ENCODE measurements at places on chromosomes 16 and 17.

DNA sequence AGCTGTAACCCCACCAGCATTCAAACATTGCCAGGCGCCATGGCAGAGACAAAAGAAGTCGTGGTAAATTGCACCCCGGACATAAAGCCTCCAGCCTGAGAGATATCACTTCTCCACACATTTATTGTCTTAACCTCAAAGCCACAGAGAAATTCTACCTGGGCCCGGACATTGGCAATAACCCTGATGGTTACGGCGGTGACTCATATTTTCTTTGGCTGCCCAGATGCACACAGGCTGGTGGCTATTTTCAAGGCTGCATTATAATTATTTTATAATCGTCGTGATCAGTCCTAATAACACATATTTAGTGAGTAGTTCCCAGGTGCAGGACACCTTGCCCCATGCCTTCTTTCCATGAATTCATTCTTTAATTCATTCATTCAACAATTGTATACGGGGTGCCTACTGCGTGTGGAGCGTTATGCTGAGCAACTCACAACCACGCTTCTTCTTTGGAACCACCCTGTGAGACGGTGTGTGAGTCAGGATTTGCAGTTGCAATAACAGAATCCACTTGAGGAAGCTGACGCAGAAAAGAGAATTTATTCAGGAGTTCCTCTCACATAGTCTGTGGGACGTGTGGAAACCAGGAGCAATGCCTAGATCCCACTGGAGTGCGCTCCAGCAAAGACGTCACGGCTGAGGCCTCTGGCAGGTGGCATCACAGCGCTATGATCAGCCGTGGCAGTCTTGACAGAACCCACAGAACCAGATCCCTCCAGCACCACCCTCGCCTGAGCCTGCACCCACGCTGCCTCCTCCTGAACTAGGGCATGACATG is 245.7 kb downstream of the FOXL1 start:
- no peak for DNase-seq

DNA sequence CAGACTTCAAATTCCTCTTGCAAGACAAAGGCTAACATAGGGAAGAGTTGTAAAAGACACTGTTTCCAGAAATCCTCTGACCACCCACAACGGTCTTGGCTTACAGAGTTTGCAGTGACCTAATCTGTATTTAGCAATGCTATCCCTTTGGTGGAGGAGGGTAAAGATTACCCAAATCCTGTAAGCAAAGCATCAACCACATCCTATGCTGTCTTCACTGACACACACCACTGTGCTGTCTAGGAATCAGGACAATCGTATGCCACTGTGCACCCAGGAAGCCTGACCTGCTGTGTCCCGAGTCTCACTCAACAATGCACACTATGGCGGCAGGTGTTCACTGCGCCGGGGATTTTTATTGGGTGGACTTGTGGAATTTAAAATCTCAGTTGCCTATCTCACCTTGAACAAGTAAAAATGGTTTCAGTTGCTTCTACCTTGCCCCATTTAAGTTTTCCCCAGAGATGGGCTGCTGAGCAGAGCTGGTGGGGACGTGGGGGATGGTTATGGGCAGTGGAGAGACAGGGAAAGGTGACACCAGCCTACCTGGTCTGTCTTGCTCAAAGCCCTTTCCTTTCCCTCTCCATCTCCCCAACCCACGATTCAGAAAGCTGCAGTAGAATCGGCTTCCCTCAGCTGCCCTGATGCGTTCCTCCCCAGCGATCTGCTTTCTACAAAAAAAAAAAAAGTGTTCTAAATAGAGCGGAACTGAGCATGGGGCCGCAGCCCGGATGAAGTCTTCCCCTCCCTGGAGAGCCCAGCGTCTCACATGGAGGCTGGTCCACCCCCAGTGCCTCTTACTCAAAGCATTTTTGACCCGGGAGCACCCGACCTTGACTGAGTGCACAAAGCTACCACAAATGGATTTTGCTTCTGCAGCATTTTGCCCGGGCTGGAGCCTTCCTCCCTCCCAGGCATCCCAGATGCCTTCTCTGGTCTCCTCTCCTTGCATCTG is 271.5 kb downstream of the SOX9 start:
- DNase-seq = no peak

DNA sequence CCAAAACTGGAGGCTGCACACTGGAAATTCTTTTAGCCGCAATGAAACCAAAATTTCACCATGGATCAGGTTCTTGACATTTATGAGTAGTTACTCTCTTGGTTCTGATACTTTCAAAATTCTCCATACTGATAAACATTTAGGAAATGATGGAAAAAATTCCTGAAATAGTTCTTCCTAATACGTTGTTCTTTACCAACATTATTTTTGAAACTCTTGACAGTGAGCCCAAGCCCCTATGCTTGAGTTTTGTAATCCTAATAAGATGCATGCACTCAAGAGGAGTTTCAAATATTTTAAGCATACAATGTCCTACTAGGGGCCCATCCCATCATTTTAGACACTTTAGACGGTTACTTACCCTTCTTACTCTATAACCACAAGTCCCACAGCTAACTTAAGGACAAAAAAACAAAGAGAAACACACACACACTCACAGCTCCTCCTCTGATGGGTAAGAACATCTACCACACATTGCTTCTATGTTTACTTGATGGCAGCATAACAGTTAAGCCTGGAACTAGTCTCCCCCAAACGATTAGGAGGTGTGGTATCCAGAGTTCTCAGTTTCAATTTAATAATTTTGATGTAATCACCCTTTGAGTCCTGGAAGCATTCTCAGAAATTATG is 3.7 kb downstream of the VEZF1 start:
- no peak for DNase-seq

- DNase-seq = no peak
These were observed 113.2 kb upstream of the MAF start for GRCh38 chr16:79713609-79714309.

DNA sequence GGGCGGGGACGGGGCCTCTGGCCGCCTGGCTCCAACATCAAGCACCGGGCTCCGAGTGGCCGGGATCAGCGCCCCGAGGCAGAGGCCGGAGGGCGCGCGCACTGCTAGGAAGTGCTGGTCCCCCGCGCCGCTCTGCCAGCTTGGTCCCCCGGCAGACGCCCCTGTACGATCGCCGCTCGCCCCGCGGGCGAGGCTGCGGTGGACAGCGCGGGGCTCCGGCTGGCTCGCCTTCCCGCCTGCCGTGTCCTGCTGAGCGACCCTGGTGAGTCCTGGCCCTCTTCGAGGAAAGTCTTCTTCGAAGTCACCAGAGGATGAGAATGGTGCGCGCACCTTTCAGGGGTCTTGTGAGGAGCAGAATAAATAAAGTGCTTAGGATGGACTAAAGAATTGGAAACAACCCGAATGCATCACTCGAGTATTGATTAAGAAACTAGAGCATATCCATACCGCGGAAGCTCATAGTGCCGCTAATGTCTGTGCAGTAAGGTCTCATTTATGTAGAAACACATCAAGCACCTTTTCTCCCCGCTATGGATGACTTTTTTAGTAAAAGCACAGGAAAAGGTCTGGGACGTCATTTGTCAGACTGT is 392 bp downstream of the ZNF213 start:
- no peak for DNase-seq

DNA sequence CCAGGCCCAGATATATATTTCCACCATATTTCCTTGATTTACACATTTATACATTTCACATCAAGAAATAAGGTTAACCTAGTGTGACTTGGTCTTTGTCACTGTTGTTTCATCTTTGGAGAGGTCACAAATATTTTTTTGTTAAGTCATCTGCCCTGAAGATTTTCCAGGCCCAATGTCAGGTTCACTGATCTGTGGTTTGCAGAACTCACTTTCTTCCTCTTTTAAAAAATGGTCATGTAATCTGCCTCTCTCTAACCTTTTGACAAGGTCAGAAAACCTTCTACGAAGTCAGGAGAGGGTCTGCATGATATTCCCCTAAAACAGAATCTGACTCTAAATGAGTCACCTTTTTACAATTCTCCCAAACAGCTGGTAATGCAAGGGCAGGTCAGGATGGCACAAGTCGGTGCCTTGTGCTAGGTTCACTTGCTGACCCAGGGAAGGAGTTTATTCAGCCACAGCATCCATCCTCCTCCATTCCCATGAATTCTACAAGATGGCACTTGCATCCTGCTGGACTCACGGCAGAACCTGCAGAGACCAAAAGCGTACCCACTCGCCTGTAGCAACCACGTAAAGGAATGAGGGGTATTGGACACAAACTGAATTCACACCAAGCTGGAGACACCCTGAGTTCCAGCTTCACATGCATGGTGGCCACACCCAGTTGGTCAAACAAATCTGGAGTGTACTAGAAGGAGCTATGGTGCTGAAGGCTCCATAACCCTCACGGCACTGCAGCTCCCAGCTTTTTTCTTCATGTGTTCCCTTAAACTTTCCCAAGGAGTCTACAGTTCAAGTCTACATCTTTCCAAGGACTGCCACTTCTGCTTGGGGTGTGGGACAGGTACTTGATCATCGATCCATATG is 1.6 kb upstream of the KIAA0513 start:
- no peak for DNase-seq

DNA sequence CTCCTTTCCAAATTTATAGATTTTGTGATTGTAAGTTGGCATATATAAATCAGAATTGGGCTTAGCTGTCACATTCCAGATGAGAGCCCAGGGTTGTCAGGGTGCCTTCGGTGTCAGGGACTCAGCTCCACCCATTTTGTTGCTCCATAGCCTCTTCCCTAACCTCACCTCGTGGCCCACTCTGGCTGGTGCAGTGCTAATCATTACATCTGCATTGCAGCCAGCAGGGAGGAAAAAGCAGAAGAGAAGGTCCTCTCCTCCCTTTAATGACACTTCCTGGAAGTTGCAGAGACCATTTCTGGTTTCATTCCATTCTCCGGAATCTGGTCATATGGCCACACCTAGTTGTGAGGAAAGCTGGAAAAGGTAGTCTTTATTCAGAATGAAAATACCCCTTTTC is 113.3 kb downstream of the CCT6B start:
- no peak for DNase-seq

- DNase-seq = no peak
These were observed 3.6 kb downstream of the SOCS7 start for GRCh38 chr17:38355251-38355650.

DNA sequence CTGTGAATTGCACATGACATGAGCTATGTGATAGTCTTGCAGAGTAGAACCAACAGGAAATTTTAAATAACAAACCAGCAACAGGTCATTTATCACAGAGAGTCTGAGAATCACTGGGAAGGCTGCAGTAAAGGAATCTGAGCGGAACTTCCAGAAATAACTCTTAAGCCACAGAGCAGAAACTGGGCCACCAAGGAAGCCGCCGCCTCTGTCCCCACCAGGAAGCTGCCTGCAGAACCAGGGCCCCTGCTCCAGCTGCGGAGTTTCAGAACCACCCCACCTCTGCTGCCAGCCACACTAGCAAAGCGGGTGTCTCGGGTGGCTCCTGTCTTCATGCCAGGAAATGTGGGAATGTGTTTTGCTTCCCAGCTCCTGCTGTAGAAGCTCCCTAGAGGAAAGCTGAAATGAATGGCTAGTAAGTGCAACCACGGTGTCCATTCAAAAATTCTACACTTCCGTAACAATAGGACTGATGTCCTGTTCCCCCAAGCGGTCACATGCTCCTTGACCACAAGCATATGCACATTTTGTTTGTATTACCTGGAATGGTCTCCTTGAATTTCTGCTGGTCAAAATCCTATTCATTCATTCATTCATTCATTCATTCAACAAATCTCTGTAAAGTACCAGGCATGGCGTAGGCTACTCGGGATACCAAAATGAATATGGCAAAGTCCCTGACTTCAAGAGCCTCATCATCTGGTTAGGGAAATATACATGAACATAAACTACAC is 7.7 kb upstream of the ITPRIPL2 start:
- no peak for DNase-seq

DNA sequence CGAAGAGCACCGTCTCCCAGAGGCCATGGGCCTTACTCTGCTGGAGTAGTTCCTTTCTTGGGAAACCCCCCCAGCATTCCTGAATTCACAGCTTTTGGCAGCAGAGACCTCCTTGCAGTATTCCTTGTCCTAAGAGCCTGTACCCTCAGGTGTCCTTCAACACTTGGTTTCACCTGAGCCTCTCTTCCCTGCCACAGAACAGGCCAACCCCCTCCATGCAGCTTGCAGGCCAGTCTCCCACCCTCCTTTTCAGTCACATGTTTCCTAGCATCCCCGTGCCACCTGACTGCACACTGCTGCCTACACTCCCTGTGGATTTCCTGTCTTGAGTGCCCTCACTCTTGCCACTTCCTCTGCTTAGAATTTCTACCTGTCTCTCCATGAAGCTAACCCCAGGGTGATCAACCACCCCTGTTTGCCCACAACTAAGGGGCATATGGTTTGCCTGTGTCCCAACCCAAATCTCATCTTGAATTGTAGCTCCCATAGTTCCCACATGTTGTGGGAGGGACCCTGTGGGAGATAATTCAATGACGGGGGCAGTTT is 65.5 kb downstream of the DYNLRB2 start:
- no peak for DNase-seq

DNA sequence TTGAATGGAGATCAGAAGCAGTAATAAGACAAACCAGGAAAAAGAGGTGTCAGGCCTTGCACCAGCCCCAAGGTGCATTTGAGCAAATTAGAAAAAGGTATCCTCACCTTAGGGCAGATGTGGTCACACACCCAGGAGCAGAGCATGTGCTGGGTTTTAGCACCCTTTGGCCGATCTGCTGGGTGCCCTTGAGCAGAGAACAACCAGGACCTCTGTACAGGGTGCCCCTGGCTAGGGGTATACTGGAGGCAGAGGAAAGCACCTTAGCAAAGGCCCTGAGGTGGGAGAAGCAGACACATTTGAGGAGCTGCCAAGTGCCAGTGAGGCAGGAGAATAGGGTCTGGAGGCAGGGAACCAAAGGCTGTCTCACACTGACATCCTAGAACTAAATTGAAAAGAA is 67.0 kb downstream of the IQCK start:
- DNase-seq = no peak

- no peak for DNase-seq
These were observed 7.1 kb downstream of the COPZ2 start for GRCh38 chr17:48030531-48030930.

GRCh38 chr16:3992297-3993051 is 112.0 kb upstream of the CREBBP start:
- DNase-seq = no peak

DNA sequence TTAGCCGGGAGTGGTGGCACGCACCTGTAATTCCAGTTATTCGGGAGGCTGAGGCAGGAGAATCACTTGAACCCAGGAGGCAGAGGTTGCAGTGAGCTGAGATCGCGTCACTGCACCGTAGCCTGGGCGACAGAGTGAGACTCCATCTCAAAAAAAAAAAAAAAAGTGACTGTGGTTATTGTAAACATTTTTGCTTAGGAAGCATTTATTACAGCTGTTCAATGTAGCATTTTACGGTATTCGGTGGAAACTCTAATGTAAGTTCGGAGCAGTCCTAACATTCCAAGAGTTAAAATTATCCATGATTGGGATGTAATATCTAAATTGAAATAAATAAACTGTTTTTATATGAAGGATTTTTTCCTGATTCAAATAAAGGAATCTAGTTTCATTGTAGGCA is 254.8 kb upstream of the HSBP1 start:
- DNase-seq = no peak

DNA sequence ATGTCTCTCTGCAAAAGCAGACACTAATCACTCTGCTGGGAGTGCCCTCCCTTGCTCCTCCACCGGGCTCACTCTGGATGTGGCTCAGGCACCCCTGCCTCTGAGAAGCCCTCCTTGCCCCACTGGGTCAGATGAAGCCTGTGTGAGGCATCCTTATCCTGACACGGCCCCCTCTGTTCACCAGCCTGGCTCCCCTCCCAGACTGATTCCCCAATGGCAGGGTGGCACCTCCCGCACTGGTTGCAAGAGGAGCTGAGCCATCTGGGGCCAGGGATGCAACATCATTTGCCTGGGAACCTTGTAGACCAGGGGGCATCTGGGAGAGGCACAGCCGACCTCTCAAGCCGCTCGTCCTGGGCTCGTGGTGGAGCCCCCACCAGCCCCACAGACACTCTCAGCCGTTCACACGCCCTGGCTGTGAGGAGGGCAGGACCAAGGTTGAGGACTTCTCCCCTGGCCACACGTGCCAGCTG is 6.7 kb downstream of the SMTNL2 start:
- DNase-seq = no peak
